ENCODE measurements at places on chromosomes 11 and 22.

DNA sequence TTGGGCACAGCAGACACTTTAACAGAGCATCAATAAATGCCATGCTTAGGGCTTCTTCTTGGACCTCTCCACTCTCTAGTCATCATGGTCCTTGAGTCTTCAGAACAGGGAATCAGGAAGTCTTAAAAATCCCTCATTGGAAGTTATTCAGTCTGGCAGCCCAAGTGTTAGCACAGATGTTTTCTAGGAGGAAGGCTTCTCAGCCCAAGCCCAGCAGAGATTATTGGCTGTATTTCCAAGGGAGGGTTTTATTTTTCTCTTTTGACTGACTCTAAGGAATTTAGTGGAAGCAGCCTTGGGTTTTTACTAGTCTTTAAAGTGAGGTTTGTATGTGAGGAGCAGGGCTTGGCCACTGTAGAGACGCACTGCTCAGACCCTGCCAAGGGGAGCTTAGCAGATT, 41.9 kb downstream of the CEP164 start:
- DNase-seq: no peak

GRCh38 chr11:8681837-8682302, 595 bp downstream of the TRIM66 start:
- DNase-seq: no peak

GRCh38 chr11:115501893-115502589, 2.2 kb downstream of the CADM1 start:
- DNase-seq: no peak

DNA sequence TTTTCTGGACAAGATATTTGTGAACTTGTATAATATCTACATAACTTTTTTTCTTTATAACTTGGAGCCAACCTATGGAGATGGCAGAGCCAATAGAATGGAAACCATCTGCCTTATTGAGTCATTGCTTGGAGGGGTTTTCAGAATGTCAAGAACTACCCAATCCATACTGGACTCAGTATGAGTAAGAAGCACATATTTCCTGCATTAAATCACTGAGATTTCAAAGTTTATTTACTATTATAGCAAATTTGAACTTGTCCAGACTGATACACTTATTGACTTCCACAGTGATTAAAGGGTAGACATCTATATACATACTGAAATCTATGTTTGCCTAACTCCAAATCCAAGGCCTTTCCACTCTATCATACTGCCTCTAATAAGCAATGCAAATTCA, 704.0 kb downstream of the KCNA4 start:
- DNase-seq: no peak

GRCh38 chr11:128513915-128514681, 73.3 kb downstream of the ETS1 start:
- no peak for DNase-seq

DNA sequence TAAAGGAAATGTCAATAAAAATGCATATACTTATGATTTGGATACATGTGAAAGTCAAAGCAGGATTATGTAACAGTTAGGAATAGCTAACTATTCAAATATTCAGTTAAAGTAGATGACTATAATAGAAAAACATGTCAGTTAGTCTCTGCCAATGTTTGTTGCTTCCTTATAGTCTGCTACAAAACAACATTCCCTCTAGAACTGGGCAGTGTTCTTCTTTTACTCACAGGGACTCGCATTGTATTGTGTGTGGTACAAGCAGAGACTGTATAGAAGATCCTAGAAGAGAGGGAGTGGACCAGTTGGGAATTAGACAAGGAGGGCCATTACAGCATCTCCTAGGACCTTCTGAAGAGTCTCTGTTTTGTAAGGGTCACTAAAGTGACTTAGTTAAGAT, 10.6 kb downstream of the ACAT1 start:
- DNase-seq: no peak

- DNase-seq: no peak
These were observed 96.3 kb downstream of the FAM76B start for GRCh38 chr11:95693298-95693697.

- no peak for DNase-seq
These were observed 89.8 kb upstream of the FIBIN start for GRCh38 chr11:26904132-26904531.

DNA sequence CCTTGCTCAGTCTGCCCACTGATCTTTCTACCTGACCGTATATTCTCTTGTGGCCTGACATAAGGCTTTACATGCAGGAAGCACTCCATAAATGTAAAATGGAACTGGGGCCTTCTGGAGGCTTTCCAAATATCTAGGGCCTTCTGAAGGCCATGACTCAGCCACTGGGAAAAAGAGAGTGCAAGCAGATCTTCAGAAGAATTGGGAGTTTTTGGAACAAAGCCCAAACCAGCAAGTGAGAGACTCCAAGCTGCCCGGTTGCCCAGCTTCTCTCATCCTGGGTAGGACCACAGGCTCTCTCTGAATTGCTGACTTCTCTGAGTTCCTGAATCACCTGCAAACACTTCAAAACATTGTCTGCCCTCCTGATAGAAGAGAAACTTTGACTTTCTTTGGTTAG, 107.9 kb upstream of the BMAL1 start:
- DNase-seq: no peak

GRCh38 chr22:39237318-39238100, 7.3 kb downstream of the PDGFB start:
- DNase-seq: no peak

GRCh38 chr11:102527684-102528083, 2.9 kb downstream of the MMP7 start:
- DNase-seq: no peak

GRCh38 chr11:100887659-100888058, 200.6 kb downstream of the ARHGAP42 start:
- DNase-seq: no peak
